B cell (primary cell): ENCODE measurements at places on chromosomes 12 and 14.
A peak's percentile ranks its signal among the peaks of the same experiment; 100 is the strongest.

DNA sequence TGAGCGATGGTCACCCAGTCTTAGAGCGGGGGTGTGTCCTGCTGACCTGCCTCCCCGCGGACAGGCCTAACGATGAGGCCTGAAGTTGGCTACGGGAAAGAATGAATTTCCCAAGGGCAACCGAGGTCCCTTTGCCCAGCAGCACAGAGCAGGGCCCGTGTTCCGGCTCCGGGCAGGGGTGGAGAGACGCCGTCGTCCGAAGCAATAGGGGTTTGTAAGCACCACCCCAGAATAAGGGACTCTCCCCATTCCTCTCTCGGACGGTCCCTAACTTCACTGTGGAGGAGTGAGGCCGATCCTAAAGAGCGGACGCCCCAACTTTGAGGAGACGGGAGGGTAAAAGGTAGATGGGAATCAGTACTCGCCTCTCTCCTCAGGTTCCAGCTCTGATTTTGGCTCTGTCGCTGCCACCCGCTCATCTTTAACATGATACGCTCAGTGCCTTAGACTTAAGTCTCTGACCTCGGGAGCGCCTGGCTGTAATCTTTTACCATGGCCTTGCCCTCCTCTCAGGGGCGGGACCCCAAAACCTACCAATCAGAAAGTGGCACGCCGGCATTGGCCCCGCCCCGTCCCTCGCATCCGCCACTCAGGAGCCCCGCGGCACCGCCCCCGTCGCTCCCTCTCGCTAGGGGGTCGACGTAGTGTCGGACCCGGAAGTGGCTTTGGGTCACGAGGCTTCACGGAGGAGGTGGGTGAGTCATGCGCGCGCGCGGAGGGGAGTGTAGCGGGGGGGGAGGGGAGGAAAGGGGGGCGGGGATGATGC is at the start of gene DDIT3:
Gene DDIT3, minus strand, starts transcription at position 462 of the 766 bp plus-strand sequence. CDS start 3,108 bp downstream, outside the sequence.
- DNase-seq: peak; percentile 100

DNA sequence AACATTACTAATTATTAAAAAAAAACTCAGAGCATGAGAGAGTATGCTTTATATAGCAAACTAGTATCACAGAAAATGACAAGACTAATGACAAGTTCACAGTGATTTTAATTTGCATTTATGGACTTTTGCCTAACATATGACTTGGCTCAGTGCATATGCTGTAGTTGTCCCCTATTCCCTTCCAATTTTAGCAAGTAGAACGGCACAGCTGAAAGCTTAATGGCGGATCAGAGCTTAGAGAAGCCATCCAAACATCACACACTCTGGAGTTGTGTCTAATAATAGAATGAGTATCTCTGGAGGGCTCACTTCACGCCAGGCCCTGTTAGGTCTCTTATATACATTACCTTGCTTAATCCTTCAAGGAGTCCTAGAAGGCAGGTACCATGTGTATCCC is 13.3 kb downstream of the CNIH1 start:
- no peak for DNase-seq

- peak; percentile 90 for DNase-seq
These were observed 181.9 kb downstream of the PRKCH start for GRCh38 chr14:61503167-61503801.

DNA sequence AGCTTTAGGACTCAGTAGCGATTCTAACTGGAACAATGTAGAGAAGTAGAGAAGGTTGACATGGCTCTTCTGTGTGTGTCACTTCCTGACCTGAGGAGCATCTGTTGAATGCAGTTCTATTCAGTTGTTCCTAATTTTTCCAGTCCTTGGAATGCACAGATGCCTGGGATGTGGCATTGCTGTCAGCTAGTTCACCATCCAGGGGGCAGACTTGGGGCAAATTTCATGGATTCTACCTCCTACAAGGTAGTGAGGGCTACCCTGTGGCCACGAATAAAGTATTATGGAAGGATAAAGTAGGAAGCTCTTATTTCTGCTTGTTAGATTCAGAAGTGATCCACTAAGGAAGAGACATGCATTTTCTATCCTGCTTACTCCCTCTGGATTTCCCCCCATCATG is 74.4 kb upstream of the GPATCH2L start:
- no peak for DNase-seq

DNA sequence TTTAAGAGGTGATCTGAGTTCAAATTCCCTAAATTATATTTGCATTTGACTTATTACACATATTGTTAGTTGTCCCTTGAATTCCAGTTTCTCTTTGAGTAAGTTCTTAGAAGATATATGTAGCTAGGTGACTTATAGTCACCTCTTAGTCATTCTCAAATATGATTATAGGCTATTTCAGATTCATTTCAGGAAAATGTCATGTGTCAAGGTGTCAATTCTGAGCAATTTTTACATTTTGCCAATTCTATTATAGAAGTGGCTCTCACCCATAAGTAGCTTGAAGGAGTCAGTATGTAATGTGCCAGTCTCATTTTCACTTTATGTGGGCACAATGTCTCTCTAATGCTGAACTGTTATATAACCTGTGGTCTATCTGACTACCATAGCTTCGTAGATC is 623.4 kb downstream of the DIO2 start:
- no peak for DNase-seq

DNA sequence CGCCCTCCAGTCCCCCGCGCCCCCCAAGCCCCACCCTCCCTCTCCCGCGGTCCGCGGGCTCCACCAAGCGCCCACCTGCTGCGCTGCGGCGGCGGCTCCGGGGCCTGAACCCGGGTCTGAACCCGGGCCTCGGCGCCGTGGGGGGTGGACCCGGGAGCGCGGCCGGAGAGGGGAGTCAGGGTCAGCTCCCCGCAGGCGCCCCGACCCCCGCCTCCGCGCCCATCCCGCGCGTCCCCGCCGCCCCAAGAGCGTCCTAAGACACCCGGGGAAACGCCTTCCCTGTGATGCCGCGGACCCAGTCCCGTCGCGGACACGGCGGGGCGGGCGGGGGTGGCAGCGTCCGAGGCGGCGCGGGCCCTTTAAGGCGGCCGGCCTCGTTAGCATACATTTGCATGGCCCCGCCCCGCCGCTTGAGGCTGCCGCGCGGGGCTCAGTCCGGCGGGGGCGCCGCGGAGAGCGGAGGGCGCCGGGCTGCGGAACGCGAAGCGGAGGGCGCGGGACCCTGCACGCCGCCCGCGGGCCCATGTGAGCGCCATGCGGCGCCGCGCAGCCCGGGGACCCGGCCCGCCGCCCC is at the start of gene MMP17:
Gene MMP17, plus strand, starts transcription at position 433 of the 574 bp plus-strand sequence. Its CDS starts 102 bp downstream, at position 535.
- peak; percentile 84 for DNase-seq

DNA sequence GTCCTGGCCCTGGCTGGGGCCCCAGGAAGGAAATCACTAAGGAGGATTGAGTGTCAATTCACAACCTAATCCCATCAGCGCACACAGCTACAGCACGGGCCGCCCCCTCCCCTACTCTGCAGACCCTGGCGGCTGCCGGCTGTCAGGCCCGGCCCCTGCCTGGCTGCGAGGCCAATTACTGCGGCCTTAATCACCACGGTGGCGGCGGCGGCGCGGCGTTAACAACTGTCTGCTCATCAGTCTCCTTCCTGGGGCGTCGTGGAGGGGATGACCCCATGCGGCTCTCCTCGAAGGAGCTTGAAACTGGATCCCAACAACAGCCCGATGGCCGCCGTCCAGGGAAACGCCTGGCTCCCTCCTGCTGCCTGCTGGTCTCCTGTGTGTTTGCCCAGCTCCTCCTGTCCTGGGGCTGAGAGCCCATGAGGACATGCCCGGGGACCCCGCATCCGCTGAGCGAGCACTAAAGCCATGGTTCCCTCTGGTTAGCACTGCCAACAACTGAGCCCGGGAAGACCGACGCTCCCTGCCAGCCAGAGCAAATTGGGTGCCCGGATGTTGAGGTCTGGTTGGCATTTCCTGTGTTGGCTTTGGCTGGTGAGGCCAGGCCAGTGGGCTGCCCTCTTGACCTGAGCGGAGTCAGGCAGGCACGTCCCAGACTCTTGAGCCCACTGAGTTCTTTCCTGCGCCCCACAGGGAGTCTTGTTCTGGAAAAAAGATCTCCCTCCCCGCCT is 21.8 kb upstream of the EIF2B2 start:
- no peak for DNase-seq

DNA sequence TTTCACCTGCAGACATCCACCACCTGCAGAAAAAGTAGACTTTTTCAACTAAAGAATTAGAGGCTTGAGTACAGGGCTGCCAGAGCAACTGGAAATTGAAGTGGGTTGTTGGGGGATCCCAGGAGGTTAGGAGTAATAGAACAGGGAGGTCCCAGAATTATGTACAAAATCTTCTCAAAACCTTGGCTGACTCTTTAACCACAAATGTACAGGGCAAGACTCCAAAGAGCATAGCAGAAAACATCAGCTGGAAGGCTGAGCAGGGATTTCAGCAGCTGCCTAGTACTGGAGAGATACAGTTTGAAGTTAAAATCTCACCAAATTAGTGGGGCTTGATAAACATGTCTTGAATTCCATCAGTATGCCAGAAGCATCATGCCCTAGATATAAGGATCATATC is 191.6 kb downstream of the CRADD start:
- no peak for DNase-seq
